ACHN (cell line): ENCODE measurements at places on chromosomes 3 and 15.

- peak; percentile 22 for DNase-seq
Measured at GRCh38 chr15:96331144-96331944, 844 bp downstream of the NR2F2 start.

DNA sequence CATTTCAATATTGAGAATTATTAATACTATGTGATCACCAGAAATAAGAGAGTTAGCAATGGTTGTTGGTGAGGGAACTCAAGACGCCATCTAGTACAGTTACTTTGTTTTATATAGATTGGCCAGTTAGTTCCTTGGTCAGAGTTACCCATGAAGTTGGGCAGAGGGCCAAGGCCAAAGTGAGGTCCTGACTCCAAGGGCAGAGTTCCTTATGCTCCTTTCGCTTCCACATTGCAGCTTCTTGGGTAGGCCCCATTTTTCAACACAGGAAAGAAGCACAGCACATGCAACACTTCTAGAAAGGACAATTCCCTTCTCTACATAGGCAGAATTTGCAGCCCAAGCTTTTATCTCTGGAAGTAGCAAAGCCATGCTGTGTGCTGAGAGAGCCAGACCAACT is 178.6 kb downstream of the KCNAB1 start:
- DNase-seq = no peak

- no peak for DNase-seq
Measured at GRCh38 chr3:45491344-45491743, 103.0 kb downstream of the LARS2 start.

GRCh38 chr15:32855942-32856341 is 138.1 kb downstream of the GREM1 start:
- peak; percentile 87 for DNase-seq
